HuH-7.5 (cell line): ENCODE measurements at places on chromosomes 1 and 21.
A peak's percentile ranks its signal among the peaks of the same experiment; 100 is the strongest.

GRCh38 chr1:47175227-47175934, 14.5 kb downstream of the PDZK1IP1 start:
- DNase-seq: peak; percentile 77

GRCh38 chr1:85656256-85656655, 52.0 kb downstream of the ZNHIT6 start:
- no peak for DNase-seq

- DNase-seq: no peak
These were observed 58.2 kb upstream of the LRRC8B start for GRCh38 chr1:89466307-89466930.

DNA sequence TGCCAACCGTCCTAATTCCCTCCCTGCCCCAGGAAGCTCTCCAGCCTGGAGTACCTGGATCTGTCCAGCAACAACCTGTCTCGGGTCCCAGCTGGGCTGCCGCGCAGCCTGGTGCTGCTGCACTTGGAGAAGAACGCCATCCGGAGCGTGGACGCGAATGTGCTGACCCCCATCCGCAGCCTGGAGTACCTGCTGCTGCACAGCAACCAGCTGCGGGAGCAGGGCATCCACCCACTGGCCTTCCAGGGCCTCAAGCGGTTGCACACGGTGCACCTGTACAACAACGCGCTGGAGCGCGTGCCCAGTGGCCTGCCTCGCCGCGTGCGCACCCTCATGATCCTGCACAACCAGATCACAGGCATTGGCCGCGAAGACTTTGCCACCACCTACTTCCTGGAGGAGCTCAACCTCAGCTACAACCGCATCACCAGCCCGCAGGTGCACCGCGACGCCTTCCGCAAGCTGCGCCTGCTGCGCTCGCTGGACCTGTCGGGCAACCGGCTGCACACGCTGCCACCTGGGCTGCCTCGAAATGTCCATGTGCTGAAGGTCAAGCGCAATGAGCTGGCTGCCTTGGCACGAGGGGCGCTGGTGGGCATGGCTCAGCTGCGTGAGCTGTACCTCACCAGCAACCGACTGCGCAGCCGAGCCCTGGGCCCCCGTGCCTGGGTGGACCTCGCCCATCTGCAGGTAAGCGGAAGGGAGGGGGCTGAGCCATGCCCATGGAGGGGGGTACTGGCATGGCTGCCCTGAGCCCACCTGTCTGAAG, 16.5 kb downstream of the PODN start:
- no peak for DNase-seq

DNA sequence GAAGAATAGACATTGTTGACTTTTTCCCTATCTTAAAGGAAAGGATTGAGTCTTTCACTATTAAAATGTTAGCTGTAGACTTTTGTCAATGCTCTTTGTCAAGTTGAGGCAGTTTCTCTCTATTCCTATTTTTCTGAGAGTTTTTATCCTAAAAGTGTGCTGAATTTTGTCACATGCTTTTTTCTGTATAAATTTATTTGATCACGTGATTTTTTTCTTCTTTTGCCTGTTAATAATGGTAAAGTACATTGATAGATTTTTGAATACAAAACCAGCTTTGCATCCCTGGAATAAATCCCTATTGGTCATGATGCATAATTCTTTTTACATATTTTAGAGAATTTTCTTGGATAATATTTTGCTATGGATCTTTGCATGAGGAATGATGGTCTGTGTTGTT, 60.1 kb downstream of the DNAH14 start:
- DNase-seq: no peak
